ENCODE measurements at places on chromosomes 7 and 10.

DNA sequence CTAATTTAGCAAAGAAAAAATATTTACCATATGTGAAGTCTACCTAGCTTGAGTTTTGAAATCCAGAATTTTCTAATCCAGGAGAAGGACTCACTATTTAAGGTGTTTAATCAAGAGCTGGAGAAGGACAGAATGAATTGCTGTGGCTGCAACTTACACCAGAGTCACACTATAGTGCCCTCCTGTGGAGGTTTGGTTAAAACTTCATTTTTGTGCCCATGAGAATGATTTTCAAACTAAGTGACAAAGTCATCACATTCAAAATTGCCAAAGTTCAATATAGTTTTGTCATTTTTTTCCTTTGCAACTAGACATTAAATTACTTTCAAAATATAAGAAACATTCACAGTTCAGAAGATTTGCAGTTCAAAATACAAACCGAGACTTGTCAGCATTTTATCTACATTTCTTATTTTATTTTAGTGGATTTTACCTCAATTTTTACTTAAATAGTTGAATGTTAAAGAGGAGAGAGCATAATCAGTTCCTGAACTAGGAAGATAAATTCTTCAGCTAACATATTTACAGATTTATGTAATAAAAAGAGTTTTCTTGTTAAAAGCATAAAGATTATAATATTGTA is 70.7 kb downstream of the CABCOCO1 start:
- DNase-seq = no peak

GRCh38 chr7:140638173-140638791 is 2.3 kb downstream of the DENND2A start:
- no peak for DNase-seq

GRCh38 chr7:954330-955238 is at the start of gene ADAP1:
ADAP1 (minus strand) TSS chr7:954680; CDS start chr7:954477, 203 bp downstream.
- no peak for DNase-seq

GRCh38 chr7:17485368-17485767 is 186.9 kb downstream of the AHR start:
- no peak for DNase-seq

DNA sequence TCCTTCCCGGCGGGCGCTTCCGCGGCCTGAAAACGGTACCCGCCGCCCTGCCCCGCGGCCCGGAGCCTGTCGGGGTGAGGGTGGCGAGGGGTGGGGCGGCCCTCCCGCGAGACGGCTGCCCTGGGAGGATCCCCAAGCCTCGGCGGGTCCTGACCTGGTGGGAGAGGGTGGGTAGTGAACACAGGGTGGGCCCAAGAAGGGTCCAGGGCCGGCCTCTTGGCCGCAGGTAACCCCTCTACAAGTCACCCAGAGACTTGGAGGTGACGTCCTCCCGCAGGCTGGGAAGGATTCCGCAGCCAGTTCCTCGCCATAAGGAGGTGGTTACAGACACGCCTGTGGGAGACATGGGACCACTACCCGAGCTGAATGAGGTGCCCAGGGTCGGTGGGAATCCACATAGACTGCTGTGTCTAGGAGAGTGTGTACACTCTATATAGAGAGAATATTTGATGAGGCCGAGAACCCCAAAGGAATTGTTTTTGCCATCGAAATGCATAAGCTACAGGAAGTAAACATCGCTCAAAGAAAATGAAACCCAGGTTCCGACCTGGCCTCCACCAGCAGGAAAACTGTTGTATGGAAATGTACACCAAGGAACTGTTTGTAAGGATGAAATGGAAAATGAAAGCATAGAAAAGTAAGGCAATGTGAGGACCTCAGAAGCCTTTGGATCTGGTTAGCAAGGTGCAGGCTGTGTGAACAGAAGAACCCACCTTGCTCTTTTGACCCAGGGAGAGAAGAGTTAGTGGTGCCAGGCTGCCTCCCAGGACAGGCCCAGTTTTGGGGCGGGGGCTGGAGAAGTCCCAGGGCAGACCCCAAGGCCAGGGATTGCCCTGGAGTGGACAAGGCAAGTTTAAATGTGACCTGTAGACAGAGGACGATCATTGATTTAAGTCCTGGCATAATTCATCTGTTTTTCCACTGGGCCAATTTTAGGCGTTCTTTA is 659 bp downstream of the OPTN start:
- DNase-seq = no peak

DNA sequence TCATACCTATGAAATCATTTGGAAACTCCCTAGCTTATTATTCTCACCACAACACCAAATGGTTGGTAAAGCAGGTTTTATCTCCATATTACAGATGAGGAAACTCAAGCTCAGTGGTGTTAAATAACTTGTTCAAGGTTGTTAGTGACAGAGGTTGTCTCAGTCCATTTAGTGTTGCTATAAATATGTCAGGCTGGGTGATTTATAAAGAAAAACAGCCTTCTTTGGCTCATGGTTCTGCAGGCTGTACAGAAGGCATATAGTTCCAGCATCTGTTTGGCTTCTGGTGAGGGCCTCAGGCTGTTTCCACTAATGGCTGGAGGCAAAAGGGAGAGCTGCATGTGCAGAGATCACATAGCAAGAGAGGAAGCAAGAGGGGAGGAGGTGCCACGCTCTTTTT is 96.6 kb downstream of the ZNF438 start:
- DNase-seq = no peak

GRCh38 chr10:60314069-60314940 is 75.4 kb downstream of the ANK3 start:
- DNase-seq = no peak

GRCh38 chr10:9357471-9357870 is 1303.0 kb downstream of the GATA3 start:
- DNase-seq = no peak

DNA sequence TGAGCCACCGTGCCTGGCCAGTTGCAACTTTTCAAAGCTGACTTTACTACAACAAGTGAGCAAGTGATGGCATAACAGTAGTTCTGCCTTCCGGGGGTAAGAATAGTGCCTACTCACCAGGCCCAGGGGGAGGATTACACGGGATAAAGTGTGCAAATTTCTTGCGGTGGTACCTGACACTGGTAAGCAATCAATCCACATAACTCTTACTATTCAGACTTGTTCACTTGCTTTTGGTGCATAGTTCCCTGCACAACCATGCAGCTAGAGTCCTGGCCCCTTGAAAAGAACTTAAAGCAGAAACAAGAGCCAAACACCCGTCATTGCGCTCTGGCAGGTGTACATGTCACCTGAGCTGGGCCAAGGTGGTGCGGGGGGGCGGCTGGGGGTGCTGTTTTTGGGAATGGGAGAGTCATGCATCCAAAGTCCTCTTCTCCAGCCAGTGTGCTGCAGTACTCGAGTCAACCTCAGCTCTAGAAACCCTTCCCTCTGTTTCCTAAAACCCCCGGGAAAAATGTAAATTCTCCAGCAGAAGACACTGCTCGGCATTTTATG is 5.4 kb upstream of the COBL start:
- DNase-seq = no peak

- DNase-seq = no peak
These were observed 144.1 kb upstream of the FAM171A1 start for GRCh38 chr10:15515202-15515601.

DNA sequence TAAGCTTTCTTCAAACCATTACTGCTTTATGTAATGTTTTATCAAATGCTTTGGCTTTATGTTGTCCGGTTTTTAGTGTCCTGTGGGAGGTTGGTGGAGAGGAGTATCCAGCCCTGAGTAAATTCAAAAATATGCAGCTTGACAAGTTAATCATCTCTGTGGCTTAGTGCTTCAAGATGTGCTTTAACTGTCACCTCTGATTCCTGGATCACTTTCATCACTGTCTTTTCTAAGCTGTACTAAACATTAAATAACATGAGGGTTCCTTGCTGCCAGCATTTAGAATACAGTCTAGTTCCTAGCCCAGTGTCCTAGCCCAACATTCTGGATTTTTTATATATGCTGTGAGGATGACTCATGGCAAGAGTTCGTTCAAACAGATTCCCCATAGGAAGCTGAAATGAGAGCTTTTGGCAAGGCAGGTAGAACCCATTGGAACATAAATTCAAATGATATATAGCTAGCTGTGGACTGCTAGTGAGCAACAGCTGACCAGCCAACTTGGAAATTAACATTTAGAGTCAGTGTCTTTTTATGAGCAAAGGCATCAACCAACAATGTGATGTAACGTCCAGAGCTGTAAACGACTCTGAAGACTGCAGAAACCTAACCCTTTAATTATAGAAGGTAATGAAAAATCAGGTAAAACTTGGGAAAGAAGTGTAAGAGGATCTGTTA is 80.6 kb upstream of the OIT3 start:
- DNase-seq = no peak

GRCh38 chr7:6650086-6650485 is 13.0 kb downstream of the ZNF316 start:
- DNase-seq = no peak

- no peak for DNase-seq
These were observed 701 bp downstream of the STK17A start for GRCh38 chr7:43583424-43584194.

GRCh38 chr10:106655636-106656035 is 508.9 kb downstream of the SORCS1 start:
- no peak for DNase-seq

GRCh38 chr7:5636914-5637313 is 144.5 kb downstream of the RNF216 start:
- no peak for DNase-seq

GRCh38 chr7:42959549-42959948 is 27.4 kb downstream of the MRPL32 start:
- no peak for DNase-seq

GRCh38 chr7:534075-534474 is 14.4 kb upstream of the PDGFA start:
- DNase-seq = no peak

DNA sequence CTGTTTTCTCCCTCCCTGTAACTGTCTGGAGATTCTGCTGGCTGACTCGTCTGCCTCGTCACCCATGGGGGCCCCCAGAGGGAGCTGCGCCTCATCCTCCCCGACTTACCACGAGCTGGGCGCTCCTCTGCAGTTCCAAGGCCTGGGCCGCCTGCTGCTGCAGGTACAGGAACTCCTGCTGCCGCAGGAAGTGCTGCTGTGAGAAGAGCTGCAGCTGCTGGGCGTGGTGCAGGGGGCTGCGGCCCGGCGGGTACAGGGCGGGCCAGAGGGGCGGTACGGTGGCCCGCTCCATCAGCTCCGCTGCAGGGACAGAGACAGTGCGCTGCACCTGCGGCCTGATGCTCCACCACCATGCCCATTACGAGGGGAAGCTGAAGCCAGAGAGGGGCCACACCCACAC is 47.7 kb downstream of the TNRC18 start:
- DNase-seq = no peak

DNA sequence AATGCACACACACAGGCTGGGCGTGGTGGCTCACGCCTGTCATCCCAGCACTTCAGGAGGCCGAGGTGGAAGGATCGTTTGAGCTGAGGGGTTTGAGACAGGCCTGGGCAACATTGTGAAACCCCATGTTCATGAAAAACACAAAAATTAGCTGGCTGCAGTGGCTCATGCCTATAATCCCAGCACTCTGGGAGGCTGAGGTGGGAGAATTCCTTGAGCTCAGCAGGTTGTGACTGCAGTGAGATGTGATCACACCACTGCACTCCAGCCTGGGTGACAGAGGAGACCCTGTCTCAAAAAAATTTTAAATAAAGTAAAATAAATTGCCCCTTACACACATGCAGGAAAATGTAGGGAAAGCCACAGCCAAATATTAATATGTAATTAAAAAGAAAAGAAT is 44.1 kb downstream of the RNF32 start:
- no peak for DNase-seq

- no peak for DNase-seq
These were observed 27.4 kb downstream of the UCMA start for GRCh38 chr10:13206546-13207443.

GRCh38 chr10:95560278-95561176 is 644 bp downstream of the SORBS1 start:
- DNase-seq = no peak

GRCh38 chr10:60200012-60200681 is 189.5 kb downstream of the ANK3 start:
- no peak for DNase-seq

DNA sequence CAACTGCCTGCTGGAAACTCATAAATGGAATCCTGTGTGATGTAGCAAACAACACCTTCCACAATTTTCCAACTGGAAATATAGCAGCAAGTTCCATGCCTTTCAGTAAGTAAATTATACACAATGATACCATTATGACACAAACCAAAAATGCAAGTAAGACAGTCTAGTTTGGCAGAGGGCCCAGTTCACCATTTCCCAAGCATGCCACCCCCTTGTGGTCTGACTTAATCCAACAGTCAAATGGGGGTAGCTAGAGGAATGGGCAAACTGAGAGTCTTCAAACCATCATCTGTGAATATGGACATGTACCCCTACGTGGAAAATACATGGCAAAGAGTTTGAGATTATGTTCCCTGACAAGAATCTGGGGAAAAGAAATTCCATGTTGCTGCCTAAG is 137.6 kb upstream of the VWC2 start:
- DNase-seq = no peak

DNA sequence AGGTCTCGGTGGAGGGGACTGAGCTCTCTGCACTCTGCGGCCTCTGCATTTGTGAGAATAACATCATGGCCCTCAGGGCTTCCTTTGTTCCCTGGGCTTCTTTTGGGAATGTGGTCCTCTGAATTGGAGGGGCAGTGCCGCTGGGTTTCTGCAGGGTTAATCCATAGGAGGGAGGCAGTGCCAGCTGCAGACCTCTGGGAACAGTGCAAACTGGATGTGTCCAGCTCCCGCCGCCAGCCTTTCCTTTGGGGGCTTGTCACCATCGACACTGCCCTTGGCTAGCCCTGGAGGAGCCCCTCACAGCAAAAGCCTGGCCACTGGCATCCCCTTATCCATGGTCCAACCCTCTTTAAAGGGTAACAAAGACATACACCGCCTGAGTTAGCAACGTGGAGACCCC is 174.0 kb downstream of the WDR37 start:
- no peak for DNase-seq

DNA sequence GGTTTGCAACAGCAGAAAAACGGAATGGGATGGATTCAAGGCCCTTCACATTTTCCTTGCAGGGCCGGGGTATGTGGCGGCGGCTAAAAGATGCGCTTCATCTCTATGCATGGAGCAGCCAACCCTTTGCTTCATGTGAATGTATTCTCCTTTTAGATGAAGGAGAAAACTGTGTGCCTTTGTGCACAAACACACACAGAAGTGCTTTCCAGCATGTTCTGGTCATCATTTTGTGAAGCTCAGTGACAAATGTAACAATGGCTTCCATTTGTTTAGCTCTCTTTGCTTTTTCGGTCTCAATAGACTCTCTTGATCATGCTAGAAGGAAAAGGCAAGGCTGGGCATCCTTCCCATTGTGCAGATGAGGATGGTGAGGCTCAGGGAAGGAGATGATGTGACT is 161.7 kb upstream of the MKI67 start:
- DNase-seq = no peak
